ENCODE measurements at places on chromosomes 5 and 9.

- no peak for DNase-seq
Observed at GRCh38 chr5:62431735-62432620, 19.4 kb downstream of the IPO11 start.

DNA sequence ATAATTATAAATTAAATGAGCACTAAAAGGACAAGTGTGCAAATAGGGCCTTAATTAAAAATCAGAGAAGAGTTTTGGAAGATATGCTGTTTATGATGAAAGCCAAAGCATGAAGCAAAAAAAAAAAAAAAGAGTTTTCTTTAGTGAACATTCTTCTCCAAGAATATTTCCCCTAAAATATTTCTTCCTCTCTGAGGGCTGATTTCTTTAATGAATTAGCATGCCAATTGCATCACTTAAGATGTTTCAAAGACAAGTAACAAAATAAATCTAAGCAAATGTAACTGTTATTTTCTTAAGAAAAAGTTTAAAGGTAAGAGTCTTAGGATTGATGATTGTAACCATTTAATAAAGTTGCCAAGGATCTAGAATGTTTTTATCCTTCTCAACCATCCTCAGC, 81.6 kb upstream of the MPDZ start:
- DNase-seq, result no peak

GRCh38 chr5:34034534-34035327, 8.3 kb downstream of the C1QTNF3 start:
- no peak for DNase-seq

- no peak for DNase-seq
Observed at GRCh38 chr9:13898957-13899356, 415.0 kb downstream of the NFIB start.

DNA sequence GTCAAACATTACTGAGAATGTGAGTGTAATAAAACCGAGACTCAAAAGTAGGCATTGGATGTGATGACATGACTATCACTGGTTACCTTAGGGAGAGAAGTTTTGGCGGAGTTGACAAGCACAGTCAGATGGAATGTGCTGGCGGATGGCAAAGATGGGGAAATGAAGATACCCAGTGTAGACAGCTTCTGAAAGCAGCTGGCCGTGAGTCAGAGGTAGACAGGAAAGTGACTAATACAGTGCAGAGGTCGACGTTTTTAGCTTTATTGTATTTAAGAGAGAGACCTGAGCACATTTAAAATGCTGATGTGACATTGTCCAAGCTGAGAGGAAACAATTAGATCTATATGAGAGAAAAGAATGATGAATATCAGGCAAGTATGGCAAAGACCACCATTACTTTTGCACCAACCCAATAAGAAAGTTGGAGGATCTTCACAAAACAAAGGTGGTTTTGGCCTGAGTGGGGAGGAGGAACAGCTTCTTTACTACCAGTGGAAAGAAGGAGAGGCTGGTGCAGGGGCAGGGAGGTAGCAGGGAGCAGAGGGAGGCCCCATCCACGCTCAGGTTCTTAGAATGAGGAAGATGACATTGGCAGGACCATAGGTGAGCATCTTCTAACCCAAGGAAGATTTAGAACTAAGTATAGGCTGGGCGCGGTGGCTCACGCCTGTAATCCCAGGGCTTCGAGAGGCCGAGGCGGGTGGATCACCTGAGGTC, 36.7 kb upstream of the KCNIP1 start:
- DNase-seq, result peak; percentile 61

GRCh38 chr5:170611449-170612090, 107.8 kb downstream of the KCNIP1 start:
- no peak for DNase-seq

- no peak for DNase-seq
Observed at GRCh38 chr9:123475407-123475806, 119.4 kb downstream of the CRB2 start.

- DNase-seq, result no peak
Observed at GRCh38 chr5:30343707-30344106, 849.8 kb upstream of the CDH6 start.

DNA sequence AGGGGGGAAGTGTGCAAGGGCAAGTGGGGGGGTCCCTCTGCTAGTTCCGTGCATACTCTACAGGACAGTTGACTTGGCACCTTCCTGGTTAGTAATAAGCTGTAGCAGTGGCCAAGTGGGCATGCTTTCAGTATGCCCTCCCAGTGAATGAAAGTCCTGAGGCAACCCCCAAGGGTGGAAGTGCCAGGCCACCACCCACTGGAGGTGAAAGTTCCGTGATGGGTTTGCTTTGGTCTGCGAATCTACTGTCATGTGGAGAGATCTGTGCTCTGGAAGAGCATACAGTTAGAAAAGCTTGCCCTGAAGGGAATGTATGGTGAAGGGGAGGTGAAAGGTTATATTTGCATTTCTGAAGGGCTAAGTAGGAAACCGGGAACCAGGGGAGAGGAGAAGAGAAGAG, 10.3 kb downstream of the FXN start:
- DNase-seq, result no peak

GRCh38 chr5:5420251-5420650, 2.2 kb upstream of the ICE1 start:
- no peak for DNase-seq

- no peak for DNase-seq
Observed at GRCh38 chr5:144130306-144130705, 40.2 kb downstream of the YIPF5 start.

DNA sequence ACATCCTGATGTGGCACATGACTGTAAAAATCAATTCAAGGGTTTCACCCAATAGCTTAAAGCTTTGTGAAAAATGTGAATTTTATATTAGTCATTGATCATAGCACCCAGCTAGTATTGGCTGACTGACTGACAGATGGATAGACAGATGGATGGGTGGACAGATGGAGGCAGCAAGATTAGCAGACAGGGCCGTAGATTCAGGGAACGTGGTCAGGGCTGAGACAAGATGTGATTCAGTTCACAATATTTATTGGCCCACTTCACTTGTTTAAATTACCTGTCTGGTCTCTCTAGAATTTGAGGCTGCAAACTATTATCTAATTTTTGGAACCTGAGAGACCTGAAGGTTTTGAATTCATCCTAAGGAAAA, 12.0 kb upstream of the PCSK5 start:
- DNase-seq, result no peak

- DNase-seq, result no peak
Observed at GRCh38 chr9:109149089-109149488, 18.0 kb downstream of the FRRS1L start.

- peak; percentile 50 for DNase-seq
Observed at GRCh38 chr5:66945389-66946349, 250.9 kb downstream of the CD180 start.

- DNase-seq, result peak; percentile 22
Observed at GRCh38 chr5:115069087-115069968, 100.4 kb downstream of the TRIM36 start.

DNA sequence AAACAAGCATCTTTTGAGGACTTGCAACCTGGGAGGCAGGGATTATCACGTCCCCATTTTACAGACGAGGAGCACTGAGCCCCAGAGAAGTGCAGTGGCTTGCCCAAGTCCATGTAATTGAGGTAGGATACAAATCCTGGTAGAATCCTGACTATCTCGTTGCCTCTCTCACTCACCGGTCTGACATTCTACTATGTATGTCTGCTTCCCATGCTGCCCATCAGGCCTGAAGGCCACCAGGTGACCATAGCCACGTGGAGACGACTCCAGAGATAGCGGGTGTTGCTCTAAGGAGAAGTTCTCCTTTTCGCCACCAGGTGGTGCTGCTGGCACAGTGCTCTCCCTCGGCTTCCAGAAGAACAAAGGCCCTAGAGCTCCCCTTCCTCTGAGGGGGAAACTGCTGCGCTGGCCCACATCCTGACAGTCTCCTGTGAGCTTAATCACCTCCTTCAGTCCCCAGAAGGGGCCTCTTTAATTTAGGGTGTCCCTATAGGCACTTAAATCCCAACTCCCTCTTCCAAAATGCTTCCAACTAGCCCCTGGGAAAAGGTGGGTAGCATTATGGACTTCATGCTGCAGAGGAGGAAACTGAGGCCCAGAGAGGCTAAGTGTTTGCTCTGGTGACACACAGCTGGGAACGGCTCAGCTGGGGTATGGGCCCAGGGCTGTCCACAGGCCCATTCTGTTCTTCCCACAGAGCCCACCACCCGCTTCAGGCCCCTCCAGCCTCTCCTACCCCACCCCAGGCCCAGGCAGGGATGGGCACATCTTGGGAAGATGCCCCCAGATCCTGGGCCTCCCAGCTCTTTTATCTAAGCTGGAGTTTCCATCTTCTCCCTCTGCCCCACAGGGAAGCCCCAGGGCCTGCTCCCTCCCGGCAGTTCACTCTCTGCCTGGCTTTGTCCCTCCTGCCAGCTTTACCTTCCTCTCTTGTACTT, 6.4 kb downstream of the SLC34A1 start:
- peak; percentile 87 for DNase-seq

GRCh38 chr5:105968981-105969380, 1701.8 kb downstream of the EFNA5 start:
- DNase-seq, result no peak

DNA sequence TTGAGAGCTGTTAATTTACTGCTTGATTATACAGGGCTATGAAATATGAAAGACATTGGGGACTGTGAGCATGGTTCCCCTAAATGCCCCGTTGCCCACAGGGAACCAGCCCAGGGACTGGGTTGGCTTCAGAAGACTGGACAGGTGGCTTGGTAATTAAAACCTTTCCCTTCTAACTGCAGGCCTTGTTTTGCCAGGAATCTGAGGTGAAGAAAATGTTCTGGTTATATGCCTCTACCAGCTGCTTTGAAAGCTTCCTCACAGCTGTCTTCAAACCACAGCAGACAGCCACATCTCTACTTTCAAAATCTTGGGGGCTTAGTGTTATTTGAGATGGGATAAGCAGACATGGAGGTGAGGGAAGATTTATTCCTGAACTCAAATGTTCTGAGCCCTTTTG, 153.3 kb upstream of the SPRY4 start:
- DNase-seq, result no peak

- no peak for DNase-seq
Observed at GRCh38 chr9:26163931-26164330, 485.7 kb upstream of the TUSC1 start.

DNA sequence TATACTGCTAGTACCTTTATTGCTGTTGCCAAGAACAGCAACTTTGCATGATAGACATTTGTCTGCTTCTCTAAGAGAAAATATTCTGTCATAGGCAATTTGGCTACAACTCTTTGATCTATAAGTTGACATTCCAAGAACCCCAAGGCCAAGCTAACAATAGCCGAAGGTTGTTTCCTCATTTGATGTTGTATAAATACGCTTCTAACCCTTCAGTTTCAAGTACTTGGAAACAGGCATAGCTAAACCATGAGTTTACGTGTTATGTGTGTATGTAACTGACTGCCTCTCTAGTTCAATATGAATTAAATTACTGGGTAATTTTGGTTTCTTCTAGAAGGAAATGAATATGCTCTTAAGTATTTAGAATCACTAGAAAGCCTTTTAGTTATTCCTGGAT, 1034.0 kb downstream of the TLE4 start:
- no peak for DNase-seq

DNA sequence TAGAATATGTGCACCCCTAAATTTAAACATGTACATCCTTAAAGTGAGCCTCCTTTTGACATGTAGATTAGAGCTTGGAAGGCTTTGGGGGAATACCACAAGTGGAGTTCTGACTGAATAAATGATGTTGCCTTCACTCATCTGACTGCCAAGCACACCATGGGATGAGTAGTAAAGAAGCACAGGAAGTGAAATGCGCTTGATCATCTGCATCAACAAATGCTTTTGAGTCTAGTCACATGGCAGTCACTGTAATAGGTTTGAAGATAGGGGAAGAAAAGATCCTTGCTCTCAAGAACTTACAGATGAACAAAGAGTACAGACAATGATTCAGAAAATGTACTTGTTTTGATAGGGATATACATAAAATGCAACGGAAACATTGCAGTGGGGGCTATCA, 62.0 kb upstream of the STARD4 start:
- no peak for DNase-seq

DNA sequence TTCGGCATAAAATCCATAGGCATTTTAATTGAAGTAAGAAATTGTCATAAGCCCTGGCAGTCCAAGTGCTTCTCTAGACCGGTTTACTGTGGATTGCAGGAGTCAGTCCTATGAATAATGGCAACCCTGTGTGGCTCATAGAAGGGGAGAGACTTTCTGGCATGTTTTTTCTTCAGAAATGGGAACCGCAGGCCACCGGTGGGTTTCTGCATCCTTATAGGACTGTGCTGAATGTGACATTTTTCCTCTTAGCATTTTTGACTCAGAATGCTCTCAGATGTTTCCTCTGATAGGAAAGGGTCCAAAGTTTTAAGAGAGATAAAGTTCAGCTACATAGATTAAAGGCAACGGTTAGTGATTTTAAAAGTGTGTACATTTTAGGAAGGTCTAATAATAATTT, 6.3 kb downstream of the DAPK1 start:
- DNase-seq, result no peak

- DNase-seq, result no peak
Observed at GRCh38 chr9:91896513-91897121, 53.4 kb downstream of the ROR2 start.

- DNase-seq, result no peak
Observed at GRCh38 chr5:18236386-18236785, 602.1 kb downstream of the TAF11L14 start.

DNA sequence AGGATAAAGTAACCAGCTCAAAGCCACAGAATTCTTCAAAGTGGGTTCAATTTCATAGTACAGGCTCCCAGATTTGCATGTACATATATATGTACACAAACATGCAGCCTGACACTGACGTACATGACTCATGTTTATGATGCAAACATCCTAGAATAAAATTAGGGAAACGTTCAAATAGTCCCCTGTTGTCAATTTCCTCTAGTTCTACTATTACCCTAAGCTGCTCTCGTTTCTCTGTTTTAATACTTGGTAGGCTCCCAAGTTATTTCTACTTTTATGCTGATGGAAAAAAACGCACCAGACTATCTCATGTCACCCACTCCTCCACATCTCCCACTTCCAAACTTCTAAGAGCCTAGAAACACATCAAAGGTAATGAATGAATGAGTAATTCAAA, 229.7 kb downstream of the EPB41L4A start:
- no peak for DNase-seq

- DNase-seq, result no peak
Observed at GRCh38 chr9:472479-473075, 257.9 kb downstream of the DOCK8 start.

- no peak for DNase-seq
Observed at GRCh38 chr5:53331463-53331862, 149.0 kb upstream of the FST start.

- no peak for DNase-seq
Observed at GRCh38 chr5:127801751-127802476, 98.7 kb downstream of the CCDC192 start.

- DNase-seq, result no peak
Observed at GRCh38 chr9:71213633-71214032, 92.2 kb upstream of the TRPM3 start.

- no peak for DNase-seq
Observed at GRCh38 chr5:139315056-139315615, 21.6 kb downstream of the MATR3 start.

GRCh38 chr5:136030956-136031611, 2.3 kb downstream of the TGFBI start:
- DNase-seq, result no peak
